Regular cardiac myocyte (primary cell): ENCODE measurements at places on chromosomes 4 and X. TPM values are rescaled to one million over a fixed set of nuclear protein-coding genes. Genes with fewer than 3 reads are reported as not detected.

The GPRIN3 gene
- total RNA-seq = 0.56 and 0.58 TPM in 2 replicates

The PRDM5 gene
- total RNA-seq = 10.4 and 15.2 TPM in 2 replicates

The CLGN gene
- under 0.01 and 1.1 TPM in 2 replicates for total RNA-seq

The MAGEB17 gene
- not detected in 2 replicates for total RNA-seq

The NALF2 gene
- total RNA-seq = under 0.01 TPM in 2 replicates

The TBC1D1 gene
- total RNA-seq = 88.5 and 117 TPM in 2 replicates

The RLIM gene
- total RNA-seq = 66.3 and 70.8 TPM in 2 replicates

The CENPI gene
- 7.3 and 33.5 TPM in 2 replicates for total RNA-seq

The OTC gene
- not detected in 2 replicates for total RNA-seq

The GDPD2 gene
- total RNA-seq = under 0.01 TPM in 1 of 2 replicates, not detected in the other

The GUCY1A1 gene
- 0.19 and 0.28 TPM in 2 replicates for total RNA-seq

The NXF2 gene
- not detected in 2 replicates for total RNA-seq

The AMOT gene
- 0.85 and 5.2 TPM in 2 replicates for total RNA-seq

The AKAP4 gene
- total RNA-seq = not detected in 2 replicates

The ZNF280C gene
- total RNA-seq = 1.7 and 2.9 TPM in 2 replicates

The FMR1NB gene
- total RNA-seq = not detected in 2 replicates

The TBC1D14 gene
- 30.5 and 35.2 TPM in 2 replicates for total RNA-seq

The MAGEA11 gene
- total RNA-seq = not detected in 2 replicates

The DRD5 gene
- total RNA-seq = not detected in 2 replicates
